Frontal cortex (tissue), 4 donors: ENCODE measurements at places on chromosomes 5 and 9. TPM values are rescaled to one million over a fixed set of nuclear protein-coding genes. Genes with fewer than 3 reads are reported as not detected.

DNA sequence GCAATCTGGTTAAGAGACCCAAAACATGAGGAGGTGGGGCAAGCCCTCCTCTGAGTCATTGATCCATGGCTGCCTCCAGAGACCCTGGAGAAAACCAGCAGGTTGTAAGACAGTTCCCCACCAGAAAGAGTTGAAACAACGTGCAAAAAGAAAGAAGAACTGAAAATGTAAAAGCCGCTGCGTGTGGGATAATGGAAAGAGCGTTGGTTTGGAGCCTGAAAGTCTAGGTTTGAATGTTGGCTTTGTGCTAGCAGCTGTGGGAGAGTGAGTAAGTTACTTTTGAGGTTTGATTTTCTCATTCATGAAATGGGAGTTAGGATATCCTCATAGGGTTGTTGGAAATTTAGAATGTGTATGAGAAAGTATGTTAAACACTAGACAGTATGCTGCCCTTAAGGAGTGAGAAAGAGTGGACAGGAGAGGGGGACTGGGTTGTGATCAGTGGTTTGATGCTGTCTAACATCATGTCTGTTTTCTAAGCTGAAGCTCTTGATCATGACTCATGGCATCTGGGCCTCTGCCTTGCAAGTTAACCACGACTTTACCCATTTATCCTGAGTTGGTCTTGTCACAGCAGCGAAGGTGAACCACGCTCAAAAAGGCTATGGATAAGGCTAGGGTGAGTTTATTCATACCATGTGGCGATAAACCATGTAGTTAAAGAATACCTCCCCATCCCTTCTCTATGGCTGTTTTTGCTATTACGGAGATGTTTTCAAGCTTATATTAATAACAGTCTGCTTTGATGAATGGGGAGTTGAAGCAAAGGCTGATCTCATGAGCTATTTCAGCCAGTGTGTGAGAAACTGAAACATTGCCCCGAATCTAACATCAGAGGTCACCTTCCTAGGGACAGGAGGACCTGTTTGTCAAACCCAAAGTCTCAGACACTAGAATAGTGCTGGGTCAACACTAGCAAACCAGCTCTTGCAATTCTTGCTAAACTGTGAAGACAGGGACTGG is 41.3 kb downstream of the ZNF366 start:
- no peak for DNase-seq

GRCh38 chr5:142253938-142254337 is 70.9 kb downstream of the SPRY4 start:
- no peak for DNase-seq

GRCh38 chr5:68257210-68257609 is 41.7 kb downstream of the PIK3R1 start:
- DNase-seq: no peak

Gene JAKMIP2
- 56.3 TPM for total RNA-seq
